ENCODE measurements at places on chromosomes 6 and 20.

- DNase-seq: no peak
These were observed 11.5 kb upstream of the IPCEF1 start for GRCh38 chr6:154367839-154368695.

DNA sequence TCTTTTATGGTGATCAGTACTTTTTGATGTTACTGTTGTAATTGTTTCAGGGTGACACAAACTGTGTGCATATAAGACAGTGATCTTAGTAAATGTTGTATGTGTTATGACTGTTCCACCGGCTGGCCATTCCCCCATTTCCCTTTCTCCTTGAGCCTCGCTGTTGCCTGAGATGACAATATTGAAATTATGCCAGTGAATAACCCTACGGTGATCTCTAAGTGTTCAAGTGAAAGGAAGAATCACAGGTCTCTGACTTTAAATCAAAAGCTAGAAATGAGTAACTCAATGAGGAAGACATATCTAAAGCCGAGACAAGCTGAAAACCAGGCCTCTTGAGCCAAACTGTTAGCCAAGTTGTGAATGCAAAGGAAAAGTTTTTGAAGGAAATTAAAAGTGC is 32.3 kb downstream of the TULP4 start:
- no peak for DNase-seq

DNA sequence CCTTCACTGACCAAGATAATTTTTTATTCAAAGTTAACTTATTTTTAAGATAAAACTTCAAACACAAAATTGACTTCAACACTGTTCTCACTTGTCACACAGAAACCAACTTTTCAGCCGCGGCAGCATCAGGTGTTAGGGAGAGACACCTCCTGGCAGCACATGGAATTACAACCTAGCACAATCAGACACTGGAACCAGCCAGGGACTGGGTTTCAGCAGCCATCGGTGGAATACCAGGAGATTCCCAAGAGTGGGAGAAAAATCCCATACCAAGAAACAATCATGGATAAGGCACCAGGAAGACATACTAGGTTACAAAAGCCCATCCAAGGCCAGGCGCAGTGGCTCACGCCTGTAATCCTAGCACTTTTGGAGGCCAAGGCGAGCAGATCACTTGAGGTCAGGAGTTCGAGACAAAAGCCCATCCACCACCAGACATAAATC is 70.0 kb downstream of the SNX5 start:
- peak; percentile 53 for DNase-seq

DNA sequence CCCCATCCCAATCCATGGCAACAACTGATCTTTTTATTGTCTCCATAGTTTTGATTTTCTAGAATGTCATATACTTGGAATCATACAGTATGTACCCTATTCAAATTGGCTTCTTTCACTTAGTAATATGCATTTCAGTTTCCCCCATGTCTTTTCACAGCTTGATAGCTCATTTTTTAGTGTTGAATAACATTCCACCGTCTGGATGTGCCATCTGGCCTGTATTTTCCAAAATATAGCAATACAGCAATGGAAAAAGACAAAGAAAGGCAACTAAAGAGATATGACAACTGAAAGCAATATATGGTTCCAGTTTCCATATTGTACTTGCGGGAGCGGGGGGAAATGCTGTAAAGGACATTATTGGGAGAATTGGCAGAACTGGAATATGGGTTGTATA is 166.4 kb upstream of the NT5E start:
- no peak for DNase-seq

DNA sequence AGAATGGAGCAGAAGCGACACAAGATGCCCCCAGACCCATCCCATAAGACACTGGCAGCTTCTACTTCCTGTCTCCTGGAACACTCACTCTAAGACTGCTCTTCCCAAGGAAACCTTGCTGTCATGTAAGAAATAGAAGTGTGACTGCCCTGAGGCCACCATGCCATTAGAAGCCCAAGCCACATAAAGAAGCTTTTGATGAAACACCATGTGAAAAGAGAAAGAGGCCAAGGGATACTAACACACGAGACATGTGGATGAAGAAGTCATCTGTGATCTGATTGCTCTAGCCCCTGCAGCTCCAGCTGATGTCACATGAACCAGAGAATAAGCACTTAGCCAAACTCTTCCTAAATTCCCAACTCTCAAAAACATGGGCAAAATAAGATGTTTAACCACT is 117.9 kb upstream of the PCSK2 start:
- DNase-seq: no peak

DNA sequence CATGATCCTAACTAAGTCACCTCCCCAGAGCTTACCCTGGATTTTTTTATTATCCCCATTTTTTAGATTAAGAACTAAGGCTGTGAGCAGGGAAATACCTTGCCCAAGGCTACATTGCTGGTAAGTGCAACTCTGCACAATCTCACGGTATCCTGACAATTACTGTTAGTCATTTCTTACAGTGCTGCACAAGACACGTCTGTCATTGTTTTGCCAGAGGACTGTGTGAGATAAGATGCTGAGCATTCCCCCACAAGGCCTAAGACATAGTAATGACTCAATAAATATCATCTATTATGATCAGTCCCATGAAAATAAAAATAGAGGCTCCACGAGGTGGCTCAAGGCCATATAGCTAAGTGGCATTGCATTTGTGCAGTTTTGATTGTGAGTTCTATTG is 21.0 kb downstream of the PFDN4 start:
- no peak for DNase-seq

DNA sequence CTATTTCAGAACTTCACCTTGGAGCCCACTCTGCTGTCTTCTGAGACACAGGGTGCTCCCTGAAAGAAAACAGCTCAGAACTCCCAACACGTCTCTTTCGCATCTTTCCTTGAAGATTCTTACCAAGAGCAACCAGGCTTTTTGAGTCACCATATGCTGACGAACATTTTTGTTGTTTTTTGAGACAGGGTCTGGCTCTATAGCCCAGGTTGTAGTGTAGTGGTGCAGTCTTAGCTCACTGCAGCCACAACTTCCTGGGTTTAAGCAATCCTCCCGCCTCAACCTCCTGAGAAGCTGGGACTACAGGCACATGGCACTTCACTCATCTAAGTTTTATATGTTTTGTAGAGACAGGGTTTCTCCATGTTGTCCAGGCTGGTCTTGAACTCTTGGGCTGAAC is 68.5 kb downstream of the TRMT11 start:
- no peak for DNase-seq

DNA sequence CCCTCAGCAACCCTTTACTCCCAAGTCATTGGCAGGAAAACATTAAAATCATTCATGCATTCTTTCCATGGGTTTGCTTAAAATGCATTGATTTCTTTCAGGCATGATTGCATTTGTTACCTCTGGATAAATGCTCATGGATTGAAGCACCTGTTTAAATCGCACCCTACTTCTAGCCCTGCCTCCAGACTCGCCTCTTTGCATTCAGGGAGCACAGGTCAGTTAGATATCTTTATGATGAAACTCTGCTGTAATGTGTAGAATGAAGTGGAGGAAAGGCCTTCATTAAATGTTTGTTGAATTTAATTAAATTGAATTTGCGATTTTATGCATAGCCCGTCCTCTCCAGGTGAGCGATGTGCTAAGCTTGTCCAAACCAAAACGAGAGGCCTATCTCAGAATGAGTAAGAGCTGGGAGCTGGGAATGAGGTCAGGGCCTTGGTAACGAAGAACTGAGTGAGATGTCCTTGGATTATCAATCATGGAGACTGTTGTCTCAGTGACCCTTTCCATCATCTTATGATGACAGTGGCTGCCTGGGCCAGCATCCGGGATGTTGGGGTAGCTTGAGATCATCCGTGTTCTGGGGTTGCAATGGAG is 210.1 kb downstream of the SYNDIG1 start:
- DNase-seq: no peak

GRCh38 chr6:140032189-140032588 is 657.7 kb upstream of the CITED2 start:
- no peak for DNase-seq

DNA sequence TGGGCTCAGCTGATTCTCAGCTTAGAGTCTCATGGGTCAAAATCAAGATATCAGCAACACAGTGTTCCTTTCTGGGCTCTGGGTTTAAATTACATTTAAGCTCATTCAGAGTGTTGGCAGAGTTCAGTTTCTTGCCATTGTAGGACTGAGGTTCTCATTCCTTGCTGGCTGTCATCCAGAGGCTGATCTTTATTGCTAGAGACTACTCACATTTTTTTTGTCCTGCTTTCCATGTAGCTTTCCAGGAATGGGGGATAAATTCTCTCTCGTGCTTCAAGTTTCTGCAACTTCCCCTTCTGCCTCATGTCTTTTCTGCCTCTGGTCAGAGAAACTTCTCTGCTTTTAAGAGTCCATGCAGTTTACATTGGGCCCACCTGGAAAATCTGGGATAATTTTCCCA is 86.9 kb downstream of the RFX6 start:
- no peak for DNase-seq

Data from HT1080 (cell line).